ENCODE measurements at places on chromosomes 2 and 18.

DNA sequence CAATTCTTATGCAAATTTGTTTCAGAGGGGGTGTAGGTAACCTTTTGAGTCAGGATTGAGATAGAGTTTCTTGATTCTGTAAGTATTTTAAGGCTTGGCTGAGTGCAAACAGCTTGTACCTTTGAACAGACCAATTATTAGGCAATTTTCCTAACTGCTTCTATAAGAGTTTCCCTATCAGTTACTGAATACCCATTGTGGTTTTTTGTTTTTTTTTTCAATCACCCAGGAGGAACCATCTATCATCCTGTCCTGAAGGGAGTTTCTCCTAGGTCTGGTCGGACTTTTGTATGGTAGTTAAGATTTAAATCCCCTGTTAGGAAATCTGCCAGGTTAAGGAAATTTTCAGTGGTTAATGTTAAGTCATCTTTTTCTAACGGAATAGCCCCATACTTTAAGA lies 319.4 kb upstream of the SLC39A10 start:
- no peak for DNase-seq

GRCh38 chr2:187991389-187991788 lies 300.3 kb upstream of the GULP1 start:
- DNase-seq: no peak

DNA sequence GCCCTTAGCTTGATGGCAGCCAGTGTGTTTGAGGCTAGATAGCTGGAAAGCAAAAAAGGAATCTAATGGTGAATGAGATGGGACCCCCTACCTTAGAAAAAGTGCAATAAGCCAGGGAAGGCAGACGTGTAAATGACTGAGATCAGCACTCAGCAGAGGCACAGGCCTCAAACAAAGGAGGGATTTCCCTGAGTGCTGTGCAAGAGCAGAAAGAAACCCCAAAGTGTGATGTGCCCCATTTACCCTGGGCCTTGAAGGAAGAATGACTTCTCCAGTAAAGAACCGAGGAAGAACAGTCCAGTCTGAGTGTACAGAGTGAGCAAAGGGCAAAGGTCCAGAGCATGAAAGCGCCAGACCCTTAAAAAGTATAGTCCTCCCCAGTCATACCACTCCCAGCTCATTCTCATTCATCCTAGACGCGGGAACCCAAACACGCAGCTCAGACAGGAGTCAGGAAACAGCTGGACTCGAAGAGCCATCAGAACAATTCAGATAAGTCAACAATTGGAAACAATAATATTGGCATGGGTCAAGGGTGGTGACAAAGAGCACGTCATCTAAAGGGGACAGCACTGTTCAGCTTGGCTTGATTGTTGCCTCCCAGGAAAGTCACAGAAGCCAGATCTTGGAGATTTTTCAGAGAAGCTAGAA lies 121.7 kb downstream of the INO80D start:
- no peak for DNase-seq

GRCh38 chr2:59183070-59183469 lies 941.9 kb upstream of the FANCL start:
- no peak for DNase-seq

DNA sequence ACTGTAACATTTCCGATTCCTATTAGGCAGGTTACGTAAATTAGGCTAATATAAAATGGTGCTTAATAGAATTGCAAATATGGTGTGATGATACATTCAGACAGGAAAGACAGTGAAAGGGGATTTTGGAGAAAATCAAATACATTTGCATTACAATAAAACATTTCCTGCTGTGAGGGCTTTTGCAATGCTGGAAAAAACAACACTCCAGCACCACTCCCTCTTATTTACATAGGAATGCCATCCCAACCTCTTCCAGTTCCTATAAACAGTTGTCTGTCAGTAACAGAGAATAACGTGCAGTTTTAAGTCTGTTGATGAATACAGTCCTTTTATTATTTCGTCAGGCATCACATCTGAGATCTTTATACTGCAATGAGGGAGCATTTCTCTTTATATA lies 298.8 kb upstream of the FANCL start:
- no peak for DNase-seq

DNA sequence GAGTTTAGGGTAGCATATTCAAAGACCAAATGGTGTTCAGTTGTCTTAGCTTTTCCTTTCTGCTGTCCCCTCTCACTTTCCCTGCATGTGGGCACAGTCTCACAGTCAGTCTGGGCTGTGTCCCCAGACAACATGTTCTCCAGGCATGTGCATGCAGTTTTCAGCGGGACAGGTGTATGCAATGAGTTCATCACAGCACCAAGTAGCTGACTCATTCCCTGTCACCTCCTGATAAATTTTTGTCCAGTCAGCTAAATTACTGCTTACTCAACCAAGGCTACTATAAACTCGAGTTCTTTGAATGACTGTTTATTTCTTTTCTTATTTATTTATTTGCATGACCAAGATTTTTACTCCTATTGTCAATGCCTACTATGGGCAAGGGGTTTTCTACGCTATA lies 148.8 kb upstream of the CDH19 start:
- no peak for DNase-seq

DNA sequence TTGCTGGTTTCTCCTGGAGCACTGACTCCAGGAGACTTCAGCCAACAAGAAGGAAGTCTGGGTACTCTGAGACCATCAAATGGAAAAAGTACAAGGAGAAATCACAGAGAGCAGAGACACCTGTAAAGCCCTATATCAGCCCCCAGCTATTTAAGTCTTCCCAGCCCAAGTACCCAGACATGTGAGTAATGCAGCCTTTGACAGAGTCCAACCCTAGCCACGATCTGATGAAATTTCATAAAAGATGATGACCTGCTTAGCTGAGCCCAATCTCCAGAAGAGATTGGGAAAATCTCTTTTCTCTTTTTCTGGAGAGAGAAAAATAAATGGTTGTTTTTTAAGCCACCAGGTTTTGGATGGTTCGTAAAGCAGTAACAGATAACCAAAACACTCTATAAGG lies 196.6 kb downstream of the NBAS start:
- no peak for DNase-seq

DNA sequence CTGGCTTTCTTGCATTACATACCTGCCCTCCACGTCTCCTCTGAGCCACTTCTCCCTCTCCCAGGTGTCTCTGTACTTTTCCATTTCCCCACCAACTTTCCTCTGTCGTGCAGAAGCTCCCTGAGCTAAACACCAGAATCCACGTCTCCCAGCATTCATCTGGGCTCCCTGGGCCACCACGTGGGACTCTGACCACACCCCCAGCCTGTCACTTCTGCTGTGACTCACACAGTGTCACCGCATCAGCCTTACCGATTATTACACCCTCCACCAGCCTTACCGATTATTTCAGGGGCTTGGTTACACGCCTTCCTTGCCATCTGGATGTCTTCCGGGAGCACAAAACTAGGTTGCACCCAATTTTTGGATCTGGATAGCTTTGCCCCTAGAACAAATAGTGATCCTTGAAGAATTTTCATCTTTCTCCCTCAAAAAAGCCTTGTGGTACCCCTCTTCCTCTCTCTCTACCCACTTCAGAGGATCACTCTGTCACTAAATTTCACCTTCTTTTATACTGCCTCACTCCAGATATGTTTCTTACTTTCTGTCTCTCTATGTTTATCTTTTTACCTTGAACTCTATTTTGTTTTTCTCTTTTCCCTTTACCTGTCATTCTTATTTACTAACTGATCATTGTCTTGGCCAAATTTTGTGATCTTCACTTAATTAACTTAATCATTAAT lies 136.9 kb upstream of the CAB39 start:
- DNase-seq: no peak
